ENCODE measurements at places on chromosomes 1 and 21. TPM values are rescaled to one million over a fixed set of nuclear protein-coding genes. Genes with fewer than 3 reads are reported as not detected.

GRCh38 chr1:87042111-87042811 lies 127.8 kb downstream of the HS2ST1 start:
- no peak for DNase-seq

- DNase-seq, result peak; percentile 76
These were observed 7.0 kb downstream of the EFNA3 start for GRCh38 chr1:155085504-155086127.

GRCh38 chr1:215890438-215890837 lies 323.3 kb downstream of the KCTD3 start:
- no peak for DNase-seq

The DCDC2B gene
- not detected for total RNA-seq

- no peak for DNase-seq
These were observed 58.8 kb downstream of the CASZ1 start for GRCh38 chr1:10737651-10738050.

DNA sequence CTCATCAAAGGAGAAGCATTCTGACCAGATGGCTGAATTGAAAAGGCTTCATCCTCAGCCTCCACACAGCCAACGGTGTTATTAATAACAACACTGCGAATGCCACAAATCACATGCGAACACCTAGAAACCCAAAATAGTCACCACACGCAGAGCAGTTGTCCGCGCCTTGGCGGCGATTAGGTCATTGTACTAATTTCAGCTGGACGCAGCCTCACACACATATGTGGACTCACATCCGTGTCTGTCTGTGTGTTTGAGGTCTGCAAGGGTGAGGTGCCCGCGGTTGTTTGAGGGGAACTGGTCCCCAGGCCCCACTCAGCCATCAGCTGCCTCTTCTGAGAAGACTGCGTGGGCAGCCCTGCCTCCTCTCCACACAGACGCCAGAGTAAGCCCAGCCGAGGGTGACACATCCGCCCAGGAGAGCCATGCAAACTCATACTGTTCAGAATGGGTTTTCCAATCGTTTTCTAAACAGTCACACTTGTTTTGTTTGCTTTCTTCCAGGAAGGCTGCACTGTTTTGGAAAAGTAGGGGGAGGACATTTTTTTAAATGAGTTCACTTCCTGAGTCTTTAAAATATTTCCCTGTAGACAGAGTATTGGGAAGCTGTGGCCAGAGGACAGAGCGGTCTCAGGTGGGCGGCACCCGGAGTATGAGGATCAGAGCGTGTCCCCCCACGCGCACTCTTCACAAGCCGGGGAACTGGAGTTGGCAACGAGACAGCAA lies 53.4 kb downstream of the TOMM20 start:
- peak; percentile 72 for DNase-seq

- no peak for DNase-seq
These were observed 45.8 kb downstream of the STX6 start for GRCh38 chr1:180976732-180977357.

DNA sequence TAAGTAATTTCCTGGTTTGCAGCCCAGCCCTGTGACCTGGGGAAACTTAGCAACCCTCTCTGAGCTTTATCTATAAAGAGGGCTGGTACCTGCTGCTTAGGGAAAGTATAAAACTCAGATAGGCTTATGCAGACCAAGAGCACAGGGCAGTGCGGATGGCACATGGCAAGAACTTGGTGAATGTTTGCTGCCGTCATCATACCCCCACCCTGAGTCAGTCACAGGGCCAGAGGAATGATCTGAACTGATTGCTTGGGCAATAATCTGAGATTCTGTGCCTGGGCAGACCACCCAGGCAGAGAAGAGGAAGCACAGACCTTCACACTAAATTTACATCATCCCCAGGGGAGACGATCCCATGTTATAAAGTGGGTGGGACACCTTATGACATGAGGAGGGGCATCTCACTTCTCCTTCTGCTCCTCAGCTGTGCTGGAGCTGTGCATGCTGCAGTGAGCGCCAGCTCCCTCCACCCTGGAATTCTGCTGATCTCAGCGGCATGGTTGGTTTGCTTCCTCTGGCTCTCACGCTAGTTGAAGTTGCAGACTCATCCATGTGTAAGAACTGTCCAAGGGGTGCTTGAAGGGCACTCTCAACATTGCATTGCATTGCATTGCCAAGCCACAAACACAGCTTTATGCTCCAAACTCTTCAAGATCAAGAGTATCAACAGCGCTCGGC lies 197.1 kb downstream of the AJAP1 start:
- DNase-seq, result no peak

DNA sequence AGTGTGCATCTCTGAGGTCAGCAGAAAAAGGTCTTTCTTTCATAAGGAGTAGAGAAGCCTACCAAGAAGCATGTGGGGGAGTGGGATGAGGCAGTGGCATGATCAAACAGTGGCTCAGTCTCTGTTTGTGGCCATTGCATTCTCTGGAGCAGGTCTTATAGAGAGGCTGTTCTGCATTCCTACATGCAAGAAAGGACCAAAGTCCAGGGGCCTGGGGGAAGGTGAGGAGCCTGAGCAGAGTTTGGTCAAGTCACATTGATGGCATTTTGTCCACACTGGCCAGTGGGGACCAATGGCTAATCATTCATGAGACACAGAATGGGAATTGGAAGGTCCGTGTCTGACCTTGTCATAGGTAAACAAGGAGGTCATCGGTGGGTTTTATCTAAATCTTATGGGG lies 25.4 kb downstream of the MAP10 start:
- DNase-seq, result no peak

- no peak for DNase-seq
These were observed 21.1 kb downstream of the TMEM51 start for GRCh38 chr1:15174615-15174983.

- DNase-seq, result no peak
These were observed 124.4 kb upstream of the GORAB start for GRCh38 chr1:170407581-170407980.

The RPTN gene
- total RNA-seq, result not detected

GRCh38 chr21:42097860-42098454 lies 26.8 kb downstream of the UMODL1 start:
- no peak for DNase-seq

The DDR2 gene
- total RNA-seq, result 238 TPM

- DNase-seq, result no peak
These were observed 582.6 kb upstream of the TMPRSS15 start for GRCh38 chr21:18986197-18986596.

- no peak for DNase-seq
These were observed 4.0 kb downstream of the RGS16 start for GRCh38 chr1:182600036-182600713.

The CRTC2 gene
- 19.0 TPM for total RNA-seq

The OR10J1 gene
- total RNA-seq, result not detected

GRCh38 chr1:98813738-98814309 lies 152.3 kb downstream of the SNX7 start:
- no peak for DNase-seq

DNA sequence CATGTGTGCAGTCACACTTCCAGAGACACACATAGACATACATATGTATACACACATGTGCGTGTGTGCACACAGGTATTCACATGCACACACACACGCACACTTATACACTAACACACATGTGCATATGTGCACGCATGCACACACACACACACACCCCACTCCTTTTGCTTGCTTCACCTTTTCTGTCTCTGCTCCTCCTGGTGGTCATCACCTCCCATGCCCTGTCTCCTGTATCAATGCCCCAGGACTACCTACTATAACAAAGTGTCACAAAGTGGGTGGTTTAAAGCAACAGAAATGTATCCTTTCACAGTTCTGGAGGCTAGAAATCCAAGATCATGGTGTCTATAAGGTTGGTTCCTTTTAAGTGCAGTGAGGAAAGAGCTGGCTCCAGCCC lies 27.4 kb downstream of the ETS2 start:
- DNase-seq, result no peak

DNA sequence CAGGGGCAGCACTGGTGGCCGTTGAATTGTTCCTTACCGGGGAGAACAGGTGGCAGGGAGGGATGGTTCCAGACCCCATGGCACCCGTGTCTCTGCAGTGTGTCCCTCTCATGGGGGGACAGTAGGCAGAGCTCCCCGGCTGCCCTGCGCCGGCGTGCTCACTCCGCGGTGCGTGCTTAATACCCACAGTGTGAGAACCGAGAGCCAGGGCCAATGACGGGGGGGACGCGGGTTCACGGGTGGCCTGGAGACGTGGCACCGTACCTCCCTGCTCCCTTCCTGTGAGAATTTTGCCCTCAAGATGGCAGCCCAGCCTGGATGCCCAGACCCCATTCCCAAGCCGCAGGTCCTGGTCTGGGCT lies 47.1 kb downstream of the PRDM16 start:
- no peak for DNase-seq

The APOBEC4 gene
- not detected for total RNA-seq

DNA sequence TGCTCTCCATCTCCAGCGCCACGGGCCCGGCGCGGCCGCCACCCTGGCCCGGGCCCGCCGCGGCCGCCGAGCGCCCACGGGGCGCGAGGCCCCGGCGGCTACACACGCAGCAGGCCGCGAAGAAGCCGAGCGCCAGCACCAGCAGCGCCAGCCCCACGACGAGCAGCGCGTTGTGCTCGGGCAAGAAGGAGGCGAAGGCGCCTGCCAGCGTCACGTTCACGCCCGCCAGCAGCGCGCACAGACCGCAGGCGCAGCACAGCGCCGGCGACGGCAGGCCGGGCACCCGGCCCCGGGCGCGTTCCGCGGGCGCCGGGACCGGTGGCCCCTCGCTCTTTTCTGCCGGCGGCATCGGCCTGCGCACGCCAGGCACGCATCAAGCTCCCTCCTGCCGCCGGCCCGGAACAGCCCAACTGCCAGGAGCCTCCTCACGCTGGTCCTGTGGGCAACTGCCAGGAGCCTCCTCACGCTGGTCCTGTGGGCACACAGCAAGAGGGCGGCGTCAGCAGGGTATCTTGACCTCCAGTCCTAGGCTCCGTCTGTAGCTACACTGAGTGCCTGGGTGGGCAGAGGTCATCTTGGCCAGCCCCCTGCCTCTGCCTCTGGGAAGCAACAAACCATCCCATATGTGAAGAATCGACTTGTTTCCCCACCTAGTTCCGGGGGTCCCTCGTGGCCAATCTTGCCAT lies 18.1 kb downstream of the KNCN start:
- DNase-seq, result no peak

The PPM1J gene
- total RNA-seq, result 0.32 TPM

- no peak for DNase-seq
These were observed 253.1 kb upstream of the DUSP10 start for GRCh38 chr1:221994939-221995338.

All from breast epithelium (tissue), 4 donors.